Activated CD8-positive, alpha-beta memory T cell treated with anti-CD3 and anti-CD28 coated beads, Interleukin-2, amount 10 ng/mL, durations not matched to agents 7 days and 5 days (primary cell): ENCODE measurements at places on chromosomes 6 and 20. TPM values are rescaled to one million over a fixed set of nuclear protein-coding genes. Genes with fewer than 3 reads are reported as not detected.

The HCRTR2 gene
- not detected for total RNA-seq

The BTNL2 gene
- not detected for total RNA-seq

The GPR6 gene
- not detected for total RNA-seq

The ENTPD6 gene
- total RNA-seq: 42.0 TPM

The PBOV1 gene
- total RNA-seq: not detected

The SLC22A1 gene
- 0.82 TPM for total RNA-seq

The JAG1 gene
- 0.54 TPM for total RNA-seq

The SAMD5 gene
- total RNA-seq: not detected

The PRND gene
- total RNA-seq: not detected

The CYP39A1 gene
- not detected for total RNA-seq

The GNAS gene
- 859 TPM for total RNA-seq

The LAMA2 gene
- total RNA-seq: 0.02 TPM

The KHDC1L gene
- total RNA-seq: not detected

The SEL1L2 gene
- total RNA-seq: not detected

The ELOVL4 gene
- total RNA-seq: 1.6 TPM

The GRM4 gene
- not detected for total RNA-seq

The TSBP1 gene
- total RNA-seq: not detected

The VSX1 gene
- total RNA-seq: not detected

The ANKRD66 gene
- not detected for total RNA-seq

The SPATA2 gene
- total RNA-seq: 11.1 TPM

The CALHM6 gene
- 3.8 TPM for total RNA-seq

The CPXM1 gene
- 0.68 TPM for total RNA-seq

The SLC39A7 gene
- 63.9 TPM for total RNA-seq

The DEK gene
- 209 TPM for total RNA-seq

The MROH8 gene
- 2.3 TPM for total RNA-seq

The SENP6 gene
- total RNA-seq: 79.2 TPM

The CTSZ gene
- 48.0 TPM for total RNA-seq

The BTBD3 gene
- 1.5 TPM for total RNA-seq

The TRIM31 gene
- total RNA-seq: not detected

The CCDC170 gene
- not detected for total RNA-seq

The HMGCLL1 gene
- not detected for total RNA-seq

The PTCRA gene
- total RNA-seq: not detected

The ULBP1 gene
- total RNA-seq: 0.82 TPM

The PNPLA1 gene
- total RNA-seq: not detected

The C6orf89 gene
- total RNA-seq: 46.4 TPM

The REM1 gene
- total RNA-seq: not detected
